ENCODE measurements at places on chromosomes 3 and 15. TPM values are rescaled to one million over a fixed set of nuclear protein-coding genes. Genes with fewer than 3 reads are reported as not detected.

GRCh38 chr3:99012051-99012450, 110.6 kb upstream of the DCBLD2 start:
- DNase-seq = no peak

GRCh38 chr3:41320953-41321641, 121.8 kb downstream of the CTNNB1 start:
- no peak for DNase-seq

Gene TYRO3
- total RNA-seq = 9.1 TPM

Gene CFAP161
- total RNA-seq = 0.17 TPM

DNA sequence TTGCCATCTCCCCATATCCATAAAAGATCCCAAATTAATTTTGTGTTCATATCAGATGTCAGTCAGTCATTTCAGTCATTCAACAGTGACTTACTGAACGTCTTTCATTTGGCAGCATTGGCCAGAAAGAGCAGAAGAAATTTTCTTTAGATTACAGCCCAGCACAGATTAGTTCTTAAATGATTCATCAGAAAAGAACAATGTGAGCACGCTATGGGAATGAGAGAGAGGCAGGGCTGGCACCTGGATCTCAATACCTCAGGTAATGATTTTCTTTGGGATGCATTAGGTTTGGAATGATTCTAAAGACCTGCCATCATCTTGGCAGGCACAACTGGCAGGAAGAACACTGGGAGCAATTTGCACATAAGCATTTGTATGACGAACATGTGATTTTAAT, 41.6 kb downstream of the FBN1 start:
- no peak for DNase-seq

Gene ADGRG7
- 2.0 TPM for total RNA-seq

Gene GOLGA8H
- total RNA-seq = 0.46 TPM

- no peak for DNase-seq
Measured at GRCh38 chr3:88041005-88041404, 17.8 kb downstream of the CGGBP1 start.

DNA sequence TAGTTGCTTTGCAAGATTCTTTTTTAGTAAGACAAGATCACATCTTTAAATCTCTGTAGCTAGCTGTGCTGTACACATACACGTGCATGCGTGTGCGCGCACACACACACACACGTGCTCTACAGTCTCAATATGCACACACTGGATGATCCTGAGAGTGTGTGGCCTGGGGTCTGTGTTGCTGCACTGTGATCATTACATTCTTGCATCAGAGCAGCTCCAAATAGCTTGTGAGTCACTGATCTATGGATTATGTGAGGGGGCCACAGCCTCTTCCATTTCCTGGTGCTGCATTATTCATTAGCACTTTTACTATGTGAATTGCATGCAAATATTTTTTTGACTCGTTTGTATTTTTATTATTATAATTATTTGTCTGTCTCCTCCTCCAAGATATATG, 34.6 kb downstream of the MCTP2 start:
- DNase-seq = no peak

DNA sequence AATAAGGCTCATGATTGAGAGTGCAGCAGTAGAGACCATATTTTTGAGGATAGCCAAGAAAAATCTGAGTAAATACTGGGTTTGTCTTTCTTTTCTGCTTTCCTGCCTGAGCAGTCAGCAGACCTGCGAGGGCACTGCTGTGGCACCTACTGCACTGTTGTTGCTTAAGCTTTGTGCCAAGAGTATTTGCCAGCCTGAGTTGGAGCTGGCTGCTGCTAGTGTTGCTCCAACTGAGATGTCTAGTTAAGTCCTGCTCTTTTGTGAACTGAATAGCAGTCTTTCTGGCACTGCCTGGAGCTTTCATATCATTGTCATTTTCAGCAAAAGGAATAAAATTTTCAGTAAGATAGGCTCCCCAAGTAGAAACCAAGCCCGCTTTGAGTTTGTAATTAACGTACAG, 214.5 kb upstream of the P2RY1 start:
- DNase-seq = no peak

DNA sequence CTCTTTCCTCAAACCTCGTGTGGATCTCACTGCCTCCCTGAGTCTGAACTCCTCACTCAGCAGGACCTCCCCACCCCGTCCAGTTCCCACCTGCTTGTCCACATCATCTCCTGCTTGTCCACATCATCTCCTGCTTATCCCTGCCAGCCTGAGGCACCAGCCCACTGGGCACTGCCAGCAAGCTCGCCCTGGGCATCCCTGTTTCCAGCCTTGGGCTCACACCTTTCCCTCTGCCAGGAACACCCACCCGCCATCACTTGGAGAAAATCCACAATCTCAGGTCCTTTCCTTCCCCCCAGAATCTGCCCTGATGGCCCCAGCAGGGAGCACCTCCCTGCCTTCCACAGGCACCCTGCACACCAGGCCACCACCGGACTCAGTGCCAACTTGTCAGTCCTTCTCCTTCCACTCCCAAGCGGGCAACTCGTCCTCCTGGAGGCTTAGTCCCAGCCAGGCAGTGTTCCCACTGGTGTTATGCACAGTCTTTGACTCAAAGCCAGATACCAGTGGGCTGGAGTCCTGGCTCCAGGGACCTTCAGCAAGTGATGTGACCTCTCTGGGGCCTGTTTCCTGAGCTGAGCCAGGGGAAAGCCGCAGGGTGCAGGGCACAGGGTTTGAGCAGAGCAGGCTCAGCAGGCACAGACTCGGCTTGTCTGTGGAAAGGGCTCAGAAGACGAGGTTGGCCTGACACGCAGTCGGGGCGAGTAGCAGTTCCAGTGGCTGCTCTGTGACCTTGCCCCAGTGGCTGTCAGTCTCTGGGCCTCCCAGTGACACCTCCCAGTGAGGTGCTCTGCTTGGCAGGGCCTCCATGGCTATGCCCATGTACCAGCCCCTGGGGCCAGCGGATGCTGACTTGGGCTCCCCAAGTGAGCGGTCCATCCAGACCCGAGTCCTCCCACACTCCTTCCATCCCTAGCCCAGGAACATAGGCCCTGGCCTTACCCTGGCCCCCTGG, 9.5 kb upstream of the MESP2 start:
- DNase-seq = no peak

DNA sequence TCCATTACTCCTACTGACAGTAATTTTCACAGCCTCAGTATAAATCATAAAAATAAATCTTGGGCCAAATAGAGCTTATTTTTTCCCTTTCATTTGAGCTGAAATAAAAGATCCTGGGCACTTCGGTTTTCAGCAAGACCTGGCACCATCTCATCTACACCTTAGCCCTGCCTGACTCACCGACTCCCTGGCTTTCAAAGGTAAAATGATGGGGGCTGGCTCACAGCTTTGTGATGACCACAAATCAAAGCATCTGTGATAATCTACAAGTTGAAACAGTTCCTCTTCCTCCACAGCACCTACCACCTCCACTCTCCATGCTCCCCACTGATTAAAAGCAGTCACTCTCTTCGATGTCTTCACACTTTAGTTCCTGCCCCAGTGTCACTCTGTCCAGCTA, 27.6 kb downstream of the DET1 start:
- no peak for DNase-seq
